Head of caudate nucleus (tissue), 42 donors: ENCODE measurements at places on chromosomes 7 and 10.

- DNase-seq: no peak
These were observed 65.6 kb downstream of the PKD1L1 start for GRCh38 chr7:47882635-47883034.

GRCh38 chr7:126608339-126608776 lies 644.4 kb downstream of the GRM8 start:
- DNase-seq: no peak

DNA sequence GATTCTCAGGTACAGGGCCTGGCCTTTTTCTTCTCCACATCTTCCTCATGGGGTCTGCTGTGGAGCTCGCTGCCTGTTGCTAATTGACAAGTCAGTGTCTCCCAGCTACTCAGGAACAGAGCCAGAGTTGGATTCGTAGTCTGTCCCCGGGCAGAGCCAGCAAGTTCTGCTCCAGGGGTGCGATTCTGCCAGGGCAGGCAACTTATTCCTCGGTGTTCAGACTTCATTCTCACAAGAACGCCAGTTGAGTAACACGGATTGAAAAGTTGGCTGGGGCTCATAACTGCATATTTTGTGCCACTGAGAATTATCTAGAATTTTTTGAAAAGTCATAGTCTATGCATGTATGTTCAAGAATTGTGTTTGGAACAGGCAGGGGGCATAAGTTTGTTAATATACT lies 336.7 kb upstream of the NPVF start:
- DNase-seq: peak; percentile 44

DNA sequence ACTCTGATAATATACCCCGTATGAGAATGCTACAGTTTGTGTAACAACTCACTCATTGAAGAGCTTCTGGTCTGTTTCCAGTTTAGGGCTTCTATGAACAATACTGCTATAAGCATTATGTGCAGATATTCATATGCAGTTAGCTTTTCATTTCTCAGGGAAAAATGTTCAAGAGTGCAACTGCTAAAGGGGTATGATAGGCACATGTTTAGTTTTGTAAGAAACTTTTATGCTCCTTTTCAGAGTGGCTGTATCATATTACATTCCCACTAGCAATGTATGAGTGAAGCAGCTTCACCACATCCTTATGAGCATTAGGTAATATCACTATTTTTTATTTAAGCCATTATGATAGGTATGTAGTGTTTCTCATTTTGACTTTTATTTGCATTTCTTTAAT lies 182.6 kb upstream of the CXCL12 start:
- no peak for DNase-seq

GRCh38 chr7:75920431-75921161 lies 5.6 kb downstream of the POR start:
- no peak for DNase-seq
